ENCODE measurements at places on chromosomes 1 and 21.

GRCh38 chr1:44855742-44856141, 12.7 kb upstream of the PTCH2 start:
- H3K4me3 ChIP-seq, result no peak overlapping the region
- DNase-seq, result no peak
- H3K27ac ChIP-seq, result no peak overlapping the region
- H3K27me3 ChIP-seq, result no peaks in the 10 kb centered on the region
- H3K36me3 ChIP-seq, result no peaks in the 10 kb centered on the region
- no peaks in the 10 kb centered on the region for H3K4me1 ChIP-seq

GRCh38 chr1:161740921-161741320, 8.7 kb upstream of the DUSP12 start:
- DNase-seq, result no peak
- H3K4me3 ChIP-seq, result no peak overlapping the region
- no peaks in the 10 kb centered on the region for H3K27me3 ChIP-seq

- no peaks in the 10 kb centered on the region for H3K4me1 ChIP-seq
- no peak overlapping the region for H3K27ac ChIP-seq
- H3K27me3 ChIP-seq, result no peaks in the 10 kb centered on the region
- no peaks in the 10 kb centered on the region for H3K36me3 ChIP-seq
- H3K4me3 ChIP-seq, result no peak overlapping the region
Observed at GRCh38 chr1:108016451-108016920, 51.5 kb upstream of the VAV3 start.

GRCh38 chr1:180231506-180231921, 1.4 kb downstream of the LHX4 start:
- DNase-seq, result no peak
- peaks cover 78% of the 10 kb centered on the region for H3K27me3 ChIP-seq
- peaks cover 58% of the 10 kb centered on the region for H3K4me1 ChIP-seq
- peak overlapping the region; percentile 35 for H3K4me3 ChIP-seq

GRCh38 chr1:95583661-95584210, 349.7 kb downstream of the RWDD3 start:
- no peak overlapping the region for H3K4me3 ChIP-seq
- H3K27me3 ChIP-seq, result no peaks in the 10 kb centered on the region
- no peak for DNase-seq
- H3K36me3 ChIP-seq, result no peaks in the 10 kb centered on the region
- no peak overlapping the region for H3K27ac ChIP-seq
- H3K4me1 ChIP-seq, result no peaks in the 10 kb centered on the region

DNA sequence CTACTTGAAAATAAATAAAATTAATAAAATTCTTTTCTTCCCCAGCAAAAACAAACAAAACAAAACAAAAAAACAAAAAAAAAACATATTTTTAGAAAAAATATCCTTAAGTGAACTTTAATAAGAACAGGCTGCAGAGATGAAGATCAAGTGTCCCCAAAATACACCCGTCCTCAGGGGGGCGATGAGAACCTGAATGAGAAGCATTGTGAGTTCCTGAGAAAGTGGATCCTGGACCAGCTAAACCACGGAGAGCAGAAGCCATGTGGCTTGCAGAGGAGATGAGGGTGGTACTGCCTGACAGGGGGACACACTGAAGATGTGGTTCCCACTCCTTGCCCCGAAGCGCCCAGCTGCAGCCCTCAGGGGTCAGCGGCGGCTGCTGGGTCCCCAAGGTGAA, 89.3 kb downstream of the ITPKB start:
- peaks cover 44% of the 10 kb centered on the region for H3K36me3 ChIP-seq
- H3K27ac ChIP-seq, result no peak overlapping the region

DNA sequence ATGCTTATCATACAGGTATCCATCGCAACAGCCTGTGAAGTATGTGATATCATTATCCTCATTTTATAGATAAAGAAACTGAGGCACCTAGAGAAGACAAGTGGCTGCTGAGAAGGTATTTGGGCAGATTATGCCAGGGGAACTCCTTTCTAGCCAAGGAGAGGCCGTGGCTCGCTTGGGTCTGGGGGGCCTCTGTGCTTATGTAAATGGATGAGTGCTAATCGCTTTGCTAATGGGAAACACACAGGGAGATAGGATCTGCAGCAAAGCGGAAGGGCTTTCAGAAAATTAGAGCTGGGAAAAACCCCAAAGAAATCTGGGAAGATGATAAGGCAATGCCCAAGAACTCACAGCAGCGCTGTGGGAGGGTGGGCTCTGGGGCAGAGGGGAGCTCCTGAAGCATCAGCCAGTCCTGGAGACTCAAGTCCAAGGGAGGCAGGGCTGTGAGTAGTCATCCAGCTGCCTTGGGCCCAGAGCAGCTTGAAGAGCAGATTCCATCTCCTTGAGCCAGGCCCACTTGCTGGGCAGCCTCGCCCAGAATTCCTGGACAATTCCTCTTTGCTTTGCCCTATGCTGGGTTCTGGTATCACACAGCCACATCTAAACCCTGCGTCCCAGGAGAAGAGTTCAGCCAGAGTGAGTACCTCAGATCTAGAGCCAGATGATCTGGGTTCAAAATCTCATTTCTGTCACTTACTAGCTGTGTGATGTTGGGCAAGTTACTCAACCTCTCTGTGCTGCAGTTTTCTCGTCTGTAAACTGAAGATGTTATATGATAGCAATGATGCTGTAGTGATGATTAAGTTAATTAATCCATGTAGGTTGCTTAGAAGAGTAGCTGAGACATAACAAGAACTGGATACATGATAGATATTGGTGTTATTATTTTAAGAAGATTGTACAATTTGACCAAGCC, 36.7 kb downstream of the FOXD2 start:
- H3K4me3 ChIP-seq, result no peak overlapping the region
- H3K4me1 ChIP-seq, result no peaks in the 10 kb centered on the region
- DNase-seq, result no peak
- H3K27ac ChIP-seq, result no peak overlapping the region
- no peaks in the 10 kb centered on the region for H3K36me3 ChIP-seq
- H3K27me3 ChIP-seq, result no peaks in the 10 kb centered on the region

DNA sequence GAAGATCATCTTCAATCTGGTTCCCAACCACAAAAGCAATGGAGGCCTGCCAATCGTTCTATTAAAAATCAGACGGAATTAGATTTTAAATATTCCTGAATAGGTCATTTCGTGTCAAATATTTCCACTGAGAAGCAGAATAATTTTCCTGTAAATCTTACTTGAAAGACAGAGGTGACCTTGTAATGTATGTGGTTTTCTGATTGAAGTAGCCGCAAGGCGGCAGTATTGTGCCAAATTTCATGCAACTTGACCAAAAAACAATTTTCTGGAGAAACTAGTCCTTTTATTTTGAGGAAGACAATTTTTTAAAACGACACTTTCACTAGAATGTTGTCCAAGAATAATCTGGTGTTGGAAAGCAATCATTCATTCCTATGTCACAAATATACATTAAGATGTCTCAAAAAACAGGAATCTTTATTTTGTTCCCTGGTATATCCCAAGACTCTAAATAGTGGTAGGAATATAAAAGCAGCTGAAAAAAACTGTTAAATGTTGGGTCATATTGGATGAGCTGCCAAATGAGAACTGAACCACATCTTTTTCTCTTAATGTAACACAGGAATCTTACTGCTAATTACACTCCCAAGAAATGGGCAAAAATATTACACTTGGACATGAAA, 33.6 kb downstream of the SPAG17 start:
- no peak overlapping the region for H3K4me3 ChIP-seq
- H3K27ac ChIP-seq, result no peak overlapping the region
- DNase-seq, result peak; percentile 1
- H3K27me3 ChIP-seq, result no peaks in the 10 kb centered on the region
- no peaks in the 10 kb centered on the region for H3K36me3 ChIP-seq
- no peaks in the 10 kb centered on the region for H3K4me1 ChIP-seq

DNA sequence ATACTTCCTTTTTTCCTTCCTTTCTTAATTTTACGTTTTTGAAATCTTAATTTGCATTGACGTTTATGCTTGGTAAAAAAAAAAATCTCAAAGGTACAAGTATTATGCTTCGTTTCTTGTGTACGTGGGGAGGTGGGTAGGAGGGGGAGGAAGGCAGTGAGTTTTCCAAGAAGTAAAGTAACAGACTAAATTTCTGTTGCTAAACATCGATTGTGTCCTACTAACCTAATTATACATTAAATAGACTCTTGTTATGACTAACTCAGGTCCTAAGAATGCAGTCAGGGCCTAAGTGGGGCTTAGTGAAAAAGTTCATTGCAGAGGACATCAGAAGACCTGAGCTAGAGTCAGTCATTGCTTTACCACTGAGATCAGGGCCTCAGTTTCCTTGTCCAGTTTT, 17.5 kb downstream of the NEK7 start:
- H3K27ac ChIP-seq, result peak overlapping the region; percentile 42
- H3K27me3 ChIP-seq, result no peaks in the 10 kb centered on the region
- H3K4me1 ChIP-seq, result peaks cover 98% of the 10 kb centered on the region

- H3K27ac ChIP-seq, result no peak overlapping the region
- H3K4me3 ChIP-seq, result no peak overlapping the region
- no peaks in the 10 kb centered on the region for H3K4me1 ChIP-seq
- DNase-seq, result no peak
- H3K36me3 ChIP-seq, result no peaks in the 10 kb centered on the region
Observed at GRCh38 chr1:107739201-107739600, 225.8 kb downstream of the VAV3 start.

Measured in CD4-positive, alpha-beta memory T cell (primary cell).